CD4-positive, alpha-beta T cell treated with Interleukin-4 for 1 hour (primary cell): ENCODE measurements at places on chromosomes 7 and 10.
A peak's percentile ranks its signal among the peaks of the same experiment; 100 is the strongest.

DNA sequence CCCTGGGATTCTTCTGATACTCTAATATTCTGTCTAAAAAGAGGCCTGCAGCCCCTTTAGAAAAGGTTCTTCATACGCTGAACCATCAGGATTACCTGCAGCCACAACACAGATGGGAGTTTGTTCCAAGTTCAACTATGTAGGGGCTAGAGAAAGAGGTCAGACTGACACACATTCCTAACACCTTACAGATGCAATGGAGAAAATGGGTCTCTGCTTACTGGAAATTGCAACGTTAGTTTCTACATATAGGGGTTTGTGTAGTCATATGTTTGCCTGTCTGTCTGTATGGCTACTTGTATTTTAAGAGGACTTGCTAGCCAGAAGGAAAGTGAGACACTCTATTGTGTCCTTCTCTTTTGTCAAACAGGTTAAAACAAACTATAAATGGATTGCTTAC lies 618.5 kb downstream of the INHBA start:
- DNase-seq = no peak

DNA sequence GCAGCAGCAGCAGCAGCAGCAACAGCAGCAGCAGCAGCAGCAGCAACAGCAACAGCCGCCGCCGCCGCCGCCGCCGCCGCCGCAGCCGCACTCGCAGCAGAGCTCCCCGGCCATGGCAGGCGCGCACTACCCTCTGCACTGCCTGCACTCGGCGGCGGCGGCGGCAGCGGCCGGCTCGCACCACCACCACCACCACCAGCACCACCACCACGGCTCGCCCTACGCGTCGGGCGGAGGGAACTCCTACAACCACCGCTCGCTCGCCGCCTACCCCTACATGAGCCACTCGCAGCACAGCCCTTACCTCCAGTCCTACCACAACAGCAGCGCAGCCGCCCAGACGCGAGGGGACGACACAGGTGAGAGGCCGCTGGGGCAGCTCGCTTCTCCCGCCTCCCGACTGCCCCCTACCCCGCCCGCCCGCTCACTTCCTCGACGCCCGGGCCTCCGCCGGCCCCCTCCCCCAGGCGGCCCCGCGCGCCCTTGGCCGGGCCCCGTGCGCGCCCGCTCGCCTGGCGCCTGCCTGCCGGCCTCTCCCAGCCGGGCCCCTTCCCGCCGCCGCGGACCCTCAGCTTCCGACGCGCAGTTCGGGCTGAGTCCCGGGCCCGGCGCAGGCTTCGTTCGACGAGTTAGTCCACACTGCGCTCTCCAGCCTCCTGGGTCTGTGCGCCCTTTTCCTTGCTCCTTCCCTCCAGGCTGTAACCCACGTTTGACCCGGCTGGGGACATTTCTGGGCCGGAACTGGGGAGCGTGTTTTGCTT lies 882 bp downstream of the DLX6 start:
- DNase-seq = peak; percentile 15

DNA sequence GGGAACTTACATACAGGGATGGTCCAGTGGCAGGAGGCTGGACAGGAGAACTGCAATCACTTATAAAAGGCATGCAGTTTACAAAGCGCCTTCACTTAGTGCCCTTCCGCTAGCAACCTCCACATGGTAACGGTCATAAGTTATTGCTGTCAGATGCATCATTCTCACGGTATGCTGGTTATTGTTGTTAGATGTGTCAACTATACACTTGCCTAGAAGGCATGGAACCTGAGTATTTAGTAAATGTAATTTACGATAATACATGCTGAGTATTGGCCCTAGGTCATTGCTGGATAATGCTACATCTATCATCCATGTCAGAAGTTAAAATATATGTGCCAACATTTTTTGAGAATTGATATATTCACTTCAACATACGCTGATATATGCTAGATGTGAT lies 155.1 kb upstream of the MBL2 start:
- no peak for DNase-seq

- no peak for DNase-seq
These were observed 148.4 kb upstream of the FAM20C start for GRCh38 chr7:43791-44540.

DNA sequence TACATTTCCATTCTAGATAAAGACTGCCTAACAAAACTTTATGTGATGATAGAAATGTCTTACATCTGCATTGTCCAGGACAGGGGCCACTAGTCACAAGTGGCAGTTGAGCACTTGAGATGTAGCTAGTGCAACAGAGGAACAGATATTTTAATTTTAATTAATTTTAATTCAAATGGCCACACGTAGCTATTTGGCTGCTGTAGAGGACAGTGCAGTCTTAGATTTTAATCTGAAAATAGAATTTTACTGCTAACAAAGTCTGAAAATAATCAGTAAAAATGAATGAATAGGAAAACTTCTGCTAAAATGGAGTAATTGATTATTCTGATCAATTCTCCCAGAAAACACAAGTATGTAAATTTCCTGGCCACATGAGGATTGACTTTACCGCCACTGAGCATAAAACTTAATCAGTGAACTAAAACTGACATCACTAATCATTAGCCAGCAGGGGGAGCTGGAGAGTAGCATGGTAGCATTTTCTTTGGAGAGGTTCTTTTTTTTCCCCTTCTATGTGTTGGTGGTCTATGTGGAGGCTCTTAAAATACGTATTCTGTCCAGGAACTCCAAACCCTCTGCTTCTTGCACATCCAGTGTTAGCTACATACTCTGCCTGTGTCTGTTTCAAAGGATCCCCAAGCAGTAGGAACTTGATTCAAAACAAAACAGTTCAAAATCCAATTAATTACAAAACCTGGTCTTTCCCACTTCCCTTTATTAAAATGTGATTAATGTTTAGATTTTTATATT lies 52.1 kb downstream of the TSPAN12 start:
- DNase-seq = peak; percentile 51

DNA sequence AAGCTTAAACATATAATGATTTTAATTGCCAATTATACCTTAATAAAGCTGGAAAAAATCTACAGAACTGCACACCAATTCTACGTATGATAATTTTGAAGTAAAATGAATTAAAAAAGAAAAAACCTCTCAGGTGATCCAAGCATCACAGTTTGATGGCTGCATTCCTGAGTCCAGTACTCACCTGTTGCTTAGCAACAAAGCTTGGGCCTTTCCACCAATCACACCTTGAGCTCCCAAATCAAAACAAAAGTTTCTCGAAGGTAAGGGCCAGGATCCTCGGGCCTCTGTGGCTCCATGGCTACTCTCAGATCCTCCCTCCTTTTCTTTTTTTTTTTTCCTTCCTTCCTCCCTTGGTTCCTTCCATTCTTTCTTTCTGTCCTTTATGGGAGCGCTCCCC lies 137.2 kb upstream of the PCBD1 start:
- DNase-seq = no peak

- no peak for DNase-seq
These were observed 582.4 kb downstream of the SUGCT start for GRCh38 chr7:40717242-40717641.

- DNase-seq = no peak
These were observed 17.1 kb downstream of the MCU start for GRCh38 chr10:72709041-72709440.

- DNase-seq = no peak
These were observed 25.8 kb downstream of the MAPK8 start for GRCh38 chr10:48332166-48332870.

DNA sequence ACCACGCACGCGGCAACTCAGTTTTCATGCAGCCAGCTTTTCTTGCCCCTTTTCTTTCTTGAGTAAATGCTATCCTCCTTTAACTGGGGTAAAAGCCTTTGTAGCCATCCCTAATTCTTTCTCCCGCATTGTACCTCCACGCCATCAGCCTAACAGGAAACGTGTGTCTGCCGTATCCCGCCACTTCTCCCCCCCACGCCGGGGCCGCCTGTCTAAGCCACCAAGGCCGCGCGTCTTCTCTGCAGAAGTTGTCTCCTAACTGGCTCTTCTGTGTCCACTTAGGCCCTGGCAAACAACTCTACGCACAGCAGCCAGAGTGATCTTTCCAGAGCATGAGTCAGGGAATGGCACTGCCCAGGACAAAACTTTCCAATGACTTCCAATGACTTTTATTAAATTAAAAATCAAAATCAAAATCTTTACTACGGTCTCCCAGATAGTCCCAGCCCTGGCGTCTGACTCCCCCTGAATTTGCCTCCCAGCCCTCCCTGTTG lies 74.6 kb downstream of the XRCC2 start:
- no peak for DNase-seq

DNA sequence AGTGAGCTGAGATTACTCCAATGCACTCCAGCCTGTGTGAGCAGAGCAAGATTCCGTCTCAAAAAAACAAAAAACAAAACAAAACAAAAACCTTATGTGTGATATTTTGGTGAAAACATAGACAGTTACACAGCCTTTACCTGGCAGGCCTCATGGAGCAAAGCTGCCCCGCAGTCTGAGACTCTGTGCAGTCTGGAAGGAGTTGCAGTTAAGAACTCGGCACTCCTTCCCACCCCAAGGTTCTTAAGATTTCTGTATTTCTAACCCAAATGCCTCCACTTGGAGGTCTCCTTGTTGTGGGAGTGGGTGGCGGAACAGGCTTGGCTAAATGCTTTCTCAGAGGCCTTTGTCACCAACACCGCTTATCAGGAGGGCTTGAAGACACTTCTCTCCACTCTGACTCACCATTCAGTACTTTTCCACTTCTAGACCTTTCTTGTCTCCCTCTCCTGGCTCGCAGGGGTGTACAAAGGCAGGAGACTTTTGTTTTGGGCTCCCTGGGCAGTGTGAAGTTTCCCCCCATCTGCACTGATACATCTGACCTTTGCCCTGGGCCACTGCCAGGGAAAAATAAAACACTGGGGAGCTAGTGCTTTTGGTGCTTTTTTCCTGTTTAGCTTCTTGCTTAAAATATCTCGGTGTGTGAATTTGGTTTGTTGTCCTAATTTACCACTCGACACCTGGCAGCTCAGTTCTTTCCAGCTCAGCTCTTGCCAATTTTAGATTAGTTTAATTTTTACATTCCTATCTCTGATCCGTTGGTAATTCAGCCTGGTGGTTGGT lies 51.3 kb upstream of the MAGI2 start:
- no peak for DNase-seq
